RPMI7951 (cell line): ENCODE measurements at places on chromosomes 6 and 20. TPM values are rescaled to one million over a fixed set of nuclear protein-coding genes. Genes with fewer than 3 reads are reported as not detected.

The SEMG1 gene
- total RNA-seq: not detected in 2 replicates

The BAG2 gene
- 14.8 and 18.3 TPM in 2 replicates for total RNA-seq

The TOX2 gene
- 24.7 and 25.4 TPM in 2 replicates for total RNA-seq

The ANGPT4 gene
- not detected in 2 replicates for total RNA-seq

The SLC17A3 gene
- total RNA-seq: not detected in 2 replicates

GRCh38 chr6:5215799-5216198, 45.0 kb downstream of the LYRM4 start:
- no peak for DNase-seq

DNA sequence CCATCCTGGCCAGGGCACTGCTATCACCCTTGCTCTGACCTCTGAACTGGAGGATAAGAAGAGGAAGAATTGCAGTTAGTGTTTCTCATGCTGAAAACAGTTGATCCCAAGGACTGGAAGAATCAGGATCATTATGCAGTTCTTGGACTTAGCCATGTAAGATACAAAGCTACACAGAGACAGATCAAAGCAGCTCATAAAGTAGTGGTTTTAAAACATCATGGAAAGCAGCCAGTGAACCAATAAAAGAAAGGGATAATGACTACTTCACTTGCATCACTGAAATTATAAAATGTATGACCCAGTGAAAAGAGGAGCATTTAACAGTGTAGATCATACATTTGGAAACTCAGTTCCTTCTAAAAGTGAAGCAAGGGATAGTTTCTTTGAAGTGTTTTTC, 47.7 kb downstream of the DNAH8 start:
- no peak for DNase-seq

DNA sequence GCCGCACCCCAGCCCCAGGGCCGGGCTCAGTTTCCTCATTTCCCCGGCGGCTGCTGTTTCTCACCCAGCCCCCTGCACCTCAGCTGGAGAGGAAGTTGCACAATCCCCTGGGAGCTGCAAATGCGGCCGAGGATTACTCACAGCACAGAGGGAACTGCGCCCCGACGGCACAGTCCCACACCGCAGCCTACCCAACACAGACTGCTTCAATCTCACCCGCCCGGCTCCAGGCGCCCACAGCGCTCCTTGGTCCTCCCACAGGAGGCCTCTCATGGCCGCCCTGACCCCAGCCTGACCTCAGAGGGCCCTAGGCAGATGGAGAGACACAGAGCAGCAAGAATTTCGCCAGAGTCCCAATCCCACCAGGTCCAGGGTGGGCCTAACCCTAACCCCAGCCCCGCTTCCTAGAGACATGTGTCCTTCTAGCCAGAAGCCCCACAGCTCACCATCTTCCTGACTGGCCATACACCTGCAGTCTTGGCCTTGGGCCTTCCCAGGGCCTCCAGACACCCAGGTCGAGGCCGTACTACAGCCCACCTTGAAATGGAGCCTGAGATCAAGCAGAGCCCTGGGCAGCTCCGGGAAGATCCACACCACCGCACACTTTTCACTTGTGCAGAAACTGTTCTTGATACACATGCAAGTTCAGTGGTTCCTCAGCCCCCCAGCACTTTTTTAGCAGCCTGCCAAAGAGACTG, 11.7 kb downstream of the TFEB start:
- peak; percentile 92 for DNase-seq

DNA sequence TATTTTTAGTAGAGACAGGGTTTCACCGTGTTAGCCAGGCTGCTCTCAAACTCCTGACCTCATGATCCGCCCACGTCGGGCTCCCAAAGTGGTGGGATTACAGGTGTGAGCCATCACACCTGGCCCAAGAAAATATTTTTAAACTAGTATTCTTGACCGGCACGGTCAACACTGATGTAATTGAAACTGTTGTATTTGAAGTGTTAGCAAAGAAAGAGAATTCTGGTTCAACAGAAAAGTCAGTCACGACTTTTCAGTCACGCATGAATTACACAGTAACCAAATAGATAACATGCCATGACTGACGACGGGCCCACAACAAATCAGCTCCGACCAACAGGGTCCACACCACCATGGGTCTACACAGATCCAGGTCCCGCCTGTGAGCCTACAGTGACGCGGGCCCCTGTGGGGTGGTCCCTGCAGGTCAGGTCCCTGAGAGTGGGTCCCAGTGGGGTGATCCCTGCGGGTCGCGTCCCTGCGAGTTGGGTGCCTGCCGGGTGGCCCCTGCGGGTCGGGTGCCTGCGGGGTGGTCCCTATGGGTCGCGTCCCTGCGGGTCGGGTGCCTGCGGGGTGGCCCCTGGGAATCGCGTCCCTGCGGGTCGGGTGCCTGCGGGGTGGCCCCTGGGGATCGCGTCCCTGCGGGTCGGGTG, 1.0 kb downstream of the GMEB2 start:
- DNase-seq: peak; percentile 74

DNA sequence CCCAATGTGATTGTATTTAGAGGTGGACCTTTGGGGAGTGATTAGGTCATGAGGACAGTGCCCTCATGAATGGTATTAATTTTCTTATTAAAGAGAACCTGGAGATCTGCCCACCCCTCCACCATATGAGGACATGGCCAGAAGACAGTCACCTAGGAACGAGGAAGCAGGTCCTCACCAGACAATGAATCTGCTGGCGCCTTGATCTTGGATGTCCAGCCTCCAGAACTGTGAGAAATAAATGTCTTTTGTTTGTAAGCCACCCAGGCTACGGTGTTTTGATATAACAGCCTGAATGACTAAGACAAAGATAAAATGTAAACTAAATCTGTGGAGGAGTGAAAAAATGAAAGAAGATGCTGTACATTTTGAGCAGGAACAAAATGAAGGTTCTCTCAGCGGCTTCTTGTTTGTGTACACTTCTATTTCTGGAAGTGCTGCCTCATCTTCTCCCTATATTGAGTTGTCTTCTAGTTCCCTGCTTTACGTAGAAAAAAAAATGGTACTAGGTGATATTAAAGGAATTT, 1.5 kb upstream of the IPCEF1 start:
- no peak for DNase-seq

DNA sequence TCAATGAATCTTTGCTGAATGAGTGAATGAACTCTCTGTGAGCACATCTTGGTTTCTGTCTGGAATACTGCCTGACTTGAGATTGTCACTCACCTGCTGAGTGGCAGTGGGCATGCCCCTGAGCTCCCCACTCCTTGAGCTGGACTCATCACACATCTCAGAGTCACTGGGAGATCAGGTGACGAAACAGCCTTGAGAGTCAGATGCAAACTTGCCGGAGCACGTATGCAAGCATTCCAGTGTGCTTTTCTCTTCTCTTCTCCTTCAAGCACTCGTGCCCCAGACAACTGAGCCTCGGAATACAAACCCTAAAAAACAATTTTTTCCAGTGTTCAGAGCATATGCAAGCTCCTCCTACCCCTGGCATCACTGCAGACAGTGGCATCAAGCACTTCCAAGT, 9.4 kb upstream of the BMP7 start:
- DNase-seq: no peak

DNA sequence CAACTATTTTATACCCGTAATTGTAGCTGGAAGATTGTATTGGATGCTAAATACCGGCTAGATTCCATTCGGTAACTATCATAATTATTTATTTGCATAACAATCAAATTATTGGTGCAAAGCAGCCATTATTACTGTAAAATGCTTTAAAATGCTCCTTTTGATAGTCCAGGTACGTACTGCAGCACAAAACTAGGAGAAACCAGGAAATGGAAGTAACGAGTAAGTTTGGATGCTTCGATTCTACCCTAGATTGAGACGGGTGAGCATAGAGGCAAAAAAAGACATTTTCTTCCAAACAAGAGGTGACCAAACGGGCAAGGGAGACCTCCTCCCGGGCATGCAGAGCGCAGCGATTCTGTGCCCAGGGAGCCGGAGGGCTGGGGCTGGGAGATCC, 469 bp upstream of the XRN2 start:
- DNase-seq: no peak

GRCh38 chr6:6678185-6678671, 89.7 kb downstream of the LY86 start:
- DNase-seq: peak; percentile 32

GRCh38 chr6:150142097-150142669, 661 bp upstream of the PPP1R14C start:
- DNase-seq: peak; percentile 19

GRCh38 chr20:63973636-63974401, 4.1 kb upstream of the ZNF512B start:
- DNase-seq: peak; percentile 86

DNA sequence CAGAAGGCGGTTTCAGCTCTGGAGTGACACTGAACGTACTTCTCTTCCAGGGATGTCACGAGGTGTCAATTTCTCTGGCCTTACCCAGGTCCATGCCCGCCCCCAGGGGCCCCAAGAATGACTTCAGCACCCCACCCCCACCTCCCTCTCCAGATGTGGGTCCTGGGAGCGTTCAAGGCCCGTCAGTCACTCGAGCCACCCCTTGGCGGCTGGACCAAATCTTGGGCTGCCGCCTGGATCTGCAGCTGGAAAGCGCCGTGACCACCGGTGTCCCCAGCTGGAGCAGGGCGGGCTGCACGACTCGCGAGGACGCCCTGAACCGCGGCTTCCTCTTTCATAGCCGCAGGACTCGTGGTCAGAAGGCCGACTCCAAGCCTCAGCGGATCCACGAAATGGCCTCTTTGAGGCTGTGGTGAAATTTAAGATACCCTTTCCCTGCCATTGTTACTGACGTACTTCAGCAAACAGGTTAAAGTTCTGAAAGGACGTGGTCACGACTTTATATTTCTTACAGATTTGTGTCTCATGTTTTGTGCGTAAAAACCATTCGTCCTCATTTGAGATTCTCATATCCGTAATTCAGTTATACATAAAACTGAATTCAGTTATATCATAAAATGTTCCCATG, 29.3 kb downstream of the TRIM38 start:
- peak; percentile 86 for DNase-seq
